ENCODE measurements at places on chromosomes 7 and 10.

DNA sequence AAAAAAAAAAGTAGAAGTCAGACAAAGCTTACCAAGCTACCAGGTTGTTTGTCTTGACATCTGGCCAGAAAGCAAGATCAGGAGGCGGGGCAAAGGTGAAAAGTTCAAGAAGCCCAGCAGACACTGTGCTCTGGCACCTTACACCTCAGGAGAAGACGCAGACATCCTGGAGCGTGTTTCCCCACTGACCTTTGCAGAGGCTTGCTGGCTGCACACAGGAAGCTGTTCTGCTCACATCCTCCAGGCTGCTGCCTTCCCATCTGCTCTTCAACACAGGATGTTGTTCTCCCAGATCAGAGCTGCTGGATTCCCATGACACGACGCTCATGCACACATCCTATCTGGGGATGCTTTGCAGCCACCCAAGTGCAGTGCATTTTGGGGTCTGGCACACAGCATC, 174.4 kb upstream of the KIAA1217 start:
- no peak for DNase-seq

- DNase-seq = no peak
Observed at GRCh38 chr7:149495785-149496641, 1.6 kb downstream of the ZNF746 start.

DNA sequence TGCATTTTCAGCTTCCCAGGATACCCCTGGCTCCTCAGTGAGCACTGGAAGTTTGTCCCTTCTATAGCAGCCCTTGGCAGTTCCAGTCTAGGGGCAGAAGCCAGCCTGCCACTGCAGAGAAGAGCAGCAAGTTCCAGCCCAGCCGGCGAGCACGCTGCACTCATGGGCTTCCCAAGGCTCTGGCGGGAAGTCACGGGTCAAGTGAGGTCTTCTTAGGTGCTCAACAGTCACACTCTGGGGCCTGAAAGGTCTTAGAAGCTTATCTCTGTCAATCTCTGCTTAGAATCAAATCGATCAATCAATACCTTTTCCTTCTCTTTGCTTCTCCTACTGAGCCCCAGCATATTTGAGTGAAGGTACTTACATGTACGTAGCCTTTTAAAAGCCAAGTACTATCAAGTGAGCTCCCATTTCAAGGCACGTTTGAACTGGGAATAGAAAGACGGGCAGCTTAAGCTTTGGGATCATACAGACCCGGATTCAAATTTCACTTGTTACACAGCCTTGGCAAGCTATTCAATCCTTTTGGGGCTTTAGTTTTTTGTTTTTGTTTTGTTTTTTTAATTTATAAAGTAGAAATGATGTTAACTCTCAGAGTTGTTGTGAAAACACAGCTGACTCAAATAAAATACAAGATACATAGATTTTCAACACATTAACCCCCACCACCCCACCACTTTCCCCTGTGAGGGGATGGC, 152.6 kb upstream of the KLF14 start:
- DNase-seq = no peak

- no peak for DNase-seq
Observed at GRCh38 chr7:30348083-30348560, 63.7 kb downstream of the ZNRF2 start.

DNA sequence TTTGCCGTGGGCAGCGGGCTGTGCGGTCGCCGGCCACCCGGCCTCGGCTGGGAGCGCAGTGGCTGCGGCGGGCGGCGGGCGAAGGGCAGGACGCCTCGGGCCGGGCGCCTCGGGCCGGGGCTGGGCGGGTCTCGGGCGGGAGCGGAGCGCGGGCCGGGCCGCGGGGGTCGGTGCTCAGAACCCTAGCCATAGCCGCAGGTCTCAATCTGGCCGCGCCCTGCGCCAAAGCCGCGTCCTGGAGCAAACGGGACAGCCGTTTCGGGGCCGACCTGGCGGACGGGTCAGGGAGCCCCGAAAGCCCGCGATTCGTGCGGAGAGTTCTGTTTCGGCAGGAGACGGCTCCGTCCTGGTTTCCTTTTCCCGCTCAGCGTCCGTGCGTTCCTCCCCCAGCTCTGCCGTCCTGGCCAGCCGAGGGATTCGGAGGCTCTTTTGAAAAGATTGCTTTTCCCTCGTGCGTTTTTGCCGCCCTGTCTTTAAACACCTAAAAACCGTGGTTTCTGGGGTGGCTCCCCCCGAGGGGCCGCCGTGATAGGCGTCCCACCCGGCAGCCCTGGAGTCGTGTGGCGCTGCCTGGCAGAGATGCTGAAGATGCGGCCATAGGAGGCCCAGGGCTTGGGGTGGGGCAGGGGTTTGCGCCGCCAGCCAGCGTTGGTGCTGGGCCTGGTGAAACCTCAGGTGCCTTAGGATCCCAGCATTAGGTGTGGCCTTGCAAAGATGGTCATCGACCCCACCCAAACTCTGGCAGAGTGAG, 727 bp downstream of the RET start:
- DNase-seq = no peak

GRCh38 chr10:71571460-71572175, 148.0 kb downstream of the C10orf105 start:
- no peak for DNase-seq

DNA sequence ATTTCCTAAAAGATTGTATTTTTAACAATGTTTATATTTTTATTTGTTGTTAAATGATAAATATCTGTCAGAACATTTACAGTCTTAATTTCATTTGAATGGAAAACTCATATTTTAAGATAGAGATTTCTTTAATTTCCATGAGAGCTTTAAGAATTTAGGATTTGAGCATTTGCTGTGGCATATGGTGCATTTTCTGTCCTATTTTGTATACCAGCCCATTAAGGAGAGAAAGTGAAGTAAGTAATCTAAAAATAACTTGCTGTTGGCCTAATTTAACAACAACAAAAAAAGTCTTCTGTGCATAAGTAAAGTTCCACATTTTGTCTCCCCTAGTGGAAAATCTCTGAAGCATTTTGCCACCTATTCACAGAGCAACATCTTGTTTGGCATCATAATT, 190.9 kb upstream of the PPP1R3A start:
- DNase-seq = no peak

Data from cerebellar nuclear complex (tissue), 1 donor.